ENCODE measurements at places on chromosomes 7 and 10. TPM values are rescaled to one million over a fixed set of nuclear protein-coding genes. Genes with fewer than 3 reads are reported as not detected.

Gene ZNF487
- 4.4 TPM for total RNA-seq

Gene CYP3A4
- total RNA-seq, result not detected

- DNase-seq, result no peak
Measured at GRCh38 chr7:110007320-110008063, 1083.4 kb upstream of the LRRN3 start.

DNA sequence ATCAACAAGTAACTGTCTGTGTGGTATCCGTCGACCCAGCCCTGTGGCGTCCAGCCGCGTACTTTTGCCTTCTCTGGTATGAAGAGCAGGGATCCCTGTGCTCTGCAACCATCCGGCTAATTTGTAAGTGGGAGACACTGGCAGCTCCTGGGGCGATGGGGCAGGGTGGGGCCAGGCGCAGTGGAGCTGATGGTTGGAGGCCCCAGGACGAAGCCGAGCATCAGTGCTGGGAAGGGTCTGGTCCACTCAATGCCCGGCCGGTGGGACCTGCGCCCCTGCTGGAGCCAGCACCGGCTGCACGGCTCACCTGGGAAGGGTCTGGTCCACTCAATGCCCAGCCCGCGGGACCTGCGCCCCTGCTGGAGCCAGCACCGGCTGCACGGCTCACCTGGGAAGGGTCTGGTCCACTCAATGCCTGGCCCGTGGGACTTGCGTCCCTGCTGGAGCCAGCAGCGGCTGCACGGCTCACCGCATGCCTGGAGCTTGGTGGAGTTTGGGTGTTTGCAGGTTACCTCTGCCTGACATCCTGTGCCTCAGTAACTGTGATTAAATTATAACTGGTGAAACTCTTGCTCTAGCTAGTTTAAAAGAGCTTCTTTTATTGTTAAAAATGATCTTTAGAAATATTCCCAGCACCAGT lies 96.1 kb downstream of the NKX6-2 start:
- DNase-seq, result no peak

- DNase-seq, result no peak
Measured at GRCh38 chr7:121138262-121138933, 149.9 kb downstream of the CPED1 start.

- DNase-seq, result no peak
Measured at GRCh38 chr10:12027539-12027938, 15.1 kb downstream of the UPF2 start.

GRCh38 chr7:38840736-38841460 lies 68.1 kb downstream of the VPS41 start:
- no peak for DNase-seq

GRCh38 chr7:11505471-11505985 lies 326.5 kb downstream of the THSD7A start:
- DNase-seq, result no peak

- no peak for DNase-seq
Measured at GRCh38 chr10:30092151-30092790, 32.9 kb upstream of the JCAD start.

DNA sequence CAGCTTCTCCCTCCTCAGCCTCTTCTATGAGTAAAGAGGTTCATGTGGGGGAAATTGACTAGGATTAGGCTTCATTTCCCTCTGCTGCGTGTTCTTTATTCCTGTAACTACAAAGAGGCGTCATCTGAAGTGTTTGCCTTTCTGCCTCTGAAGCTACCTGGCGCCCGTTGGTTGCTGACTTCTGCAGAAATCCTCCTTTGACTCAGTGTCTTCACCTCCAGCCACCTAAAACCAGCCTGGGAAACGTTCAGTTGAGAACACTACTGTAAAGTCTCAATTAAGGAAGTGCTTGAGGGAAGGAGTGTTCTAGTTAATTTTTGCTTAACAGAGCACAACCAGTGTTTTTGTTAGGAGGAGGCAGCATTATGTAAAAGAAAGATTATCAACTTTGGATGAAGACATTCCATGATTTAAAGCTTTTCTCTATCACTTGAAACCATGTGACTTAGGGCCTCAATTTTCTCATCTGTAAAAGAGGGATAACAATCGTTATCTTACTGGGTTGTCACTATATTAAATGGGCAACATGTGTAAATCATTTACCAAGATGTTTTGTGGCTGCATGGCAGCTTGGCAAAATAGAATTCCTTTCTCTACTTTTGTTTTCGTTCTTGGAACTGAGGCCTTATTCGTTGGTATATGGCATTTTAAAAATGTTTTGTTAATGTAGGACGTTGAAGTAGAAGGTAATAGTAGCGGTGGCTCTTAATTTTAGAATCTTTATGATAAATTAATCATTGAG lies 642.9 kb downstream of the SDK1 start:
- DNase-seq, result no peak

Gene TMEM236
- 0.36 TPM for total RNA-seq

- no peak for DNase-seq
Measured at GRCh38 chr7:92698237-92698841, 108.1 kb upstream of the FAM133B start.

GRCh38 chr7:132464740-132465139 lies 111.5 kb downstream of the PLXNA4 start:
- no peak for DNase-seq

Gene ITGA8
- not detected for total RNA-seq

Gene SPDYE5
- 0.26 TPM for total RNA-seq

Gene C10orf53
- not detected for total RNA-seq

- no peak for DNase-seq
Measured at GRCh38 chr10:36880898-36881297, 244.5 kb upstream of the ANKRD30A start.

Gene C7orf33
- total RNA-seq, result not detected

DNA sequence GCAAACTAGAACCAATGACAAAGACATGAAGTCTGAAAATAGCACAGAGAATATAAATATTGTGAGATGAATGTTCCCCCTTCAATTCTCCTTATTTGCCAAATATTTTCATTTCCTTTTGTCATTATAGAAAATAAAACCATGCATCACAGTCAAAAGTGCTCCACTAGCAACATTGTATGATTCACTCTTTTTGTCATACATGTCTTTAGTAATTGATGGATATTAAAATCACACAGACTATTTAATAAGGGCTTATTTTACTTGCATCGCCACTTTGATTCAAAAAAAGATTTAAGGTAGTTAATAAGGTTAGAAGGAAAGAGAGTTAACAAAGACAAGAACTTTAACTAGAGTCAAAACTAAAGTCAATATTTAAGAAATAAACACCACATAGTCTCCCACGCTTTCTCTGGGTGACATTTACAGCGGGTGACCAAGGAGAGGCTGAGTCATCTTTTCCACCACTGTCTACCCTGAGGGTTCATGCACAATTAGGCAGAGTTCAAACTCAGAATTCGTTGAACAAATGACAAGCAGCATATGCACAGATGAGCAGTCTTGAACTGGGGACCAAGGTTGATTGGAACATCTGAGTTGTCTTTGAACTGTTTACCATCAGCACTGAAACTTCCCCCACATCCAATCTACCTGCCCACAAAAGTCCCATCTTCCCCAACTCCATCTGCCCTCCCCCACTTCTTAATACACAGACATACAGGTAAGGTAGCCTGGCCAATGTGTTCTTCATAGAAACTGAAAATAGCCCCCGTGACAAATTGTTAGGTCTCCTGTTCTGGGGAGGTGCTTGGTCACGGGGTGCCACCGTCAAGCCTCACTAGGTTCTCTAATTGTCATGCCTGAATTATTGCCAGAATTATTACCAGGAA lies 42.5 kb downstream of the C7orf25 start:
- no peak for DNase-seq

GRCh38 chr10:82396886-82397285 lies 521.9 kb downstream of the NRG3 start:
- no peak for DNase-seq

Gene NKX1-2
- total RNA-seq, result not detected

Gene NXPH1
- total RNA-seq, result not detected

Gene HMX2
- total RNA-seq, result not detected

Gene SPOCK2
- 566 TPM for total RNA-seq

Gene SKIDA1
- total RNA-seq, result not detected
